ENCODE measurements at places on chromosomes 4 and X.

DNA sequence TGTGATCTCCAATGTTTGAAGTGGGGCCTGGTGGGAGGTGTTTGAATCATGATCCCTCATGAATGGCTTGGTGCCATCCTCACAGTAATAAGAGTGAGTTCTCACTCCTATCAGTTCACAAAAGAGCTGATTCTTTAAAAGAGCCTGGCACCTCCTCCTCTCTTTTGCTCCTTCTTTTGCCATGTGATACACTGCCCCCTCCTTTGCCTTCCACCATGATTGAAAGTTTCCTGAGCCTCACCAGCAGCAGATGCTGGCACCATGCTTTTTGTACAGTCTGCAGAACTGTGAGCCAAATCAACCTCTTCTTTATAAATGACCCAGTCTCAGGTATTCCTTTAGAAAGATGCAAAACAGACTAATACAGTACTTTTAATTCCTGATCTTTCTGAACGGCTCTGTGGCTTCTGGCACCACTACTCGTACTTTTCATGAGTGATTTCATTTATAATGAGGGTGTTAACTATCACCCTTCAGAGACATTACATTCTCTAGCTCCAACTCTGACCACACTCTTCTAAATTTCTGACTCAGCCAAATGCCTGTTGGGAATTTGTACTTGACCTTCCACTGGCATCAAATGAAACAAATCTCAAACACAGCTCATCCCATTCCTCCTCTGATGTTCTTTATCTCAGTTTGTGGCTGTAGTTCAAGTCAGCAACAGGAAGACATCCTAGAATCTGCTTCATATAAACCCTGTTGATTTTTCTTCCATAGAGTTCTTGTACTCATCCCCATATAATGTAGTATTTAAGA, 4.2 kb downstream of the UFSP2 start:
- DNase-seq, result no peak

DNA sequence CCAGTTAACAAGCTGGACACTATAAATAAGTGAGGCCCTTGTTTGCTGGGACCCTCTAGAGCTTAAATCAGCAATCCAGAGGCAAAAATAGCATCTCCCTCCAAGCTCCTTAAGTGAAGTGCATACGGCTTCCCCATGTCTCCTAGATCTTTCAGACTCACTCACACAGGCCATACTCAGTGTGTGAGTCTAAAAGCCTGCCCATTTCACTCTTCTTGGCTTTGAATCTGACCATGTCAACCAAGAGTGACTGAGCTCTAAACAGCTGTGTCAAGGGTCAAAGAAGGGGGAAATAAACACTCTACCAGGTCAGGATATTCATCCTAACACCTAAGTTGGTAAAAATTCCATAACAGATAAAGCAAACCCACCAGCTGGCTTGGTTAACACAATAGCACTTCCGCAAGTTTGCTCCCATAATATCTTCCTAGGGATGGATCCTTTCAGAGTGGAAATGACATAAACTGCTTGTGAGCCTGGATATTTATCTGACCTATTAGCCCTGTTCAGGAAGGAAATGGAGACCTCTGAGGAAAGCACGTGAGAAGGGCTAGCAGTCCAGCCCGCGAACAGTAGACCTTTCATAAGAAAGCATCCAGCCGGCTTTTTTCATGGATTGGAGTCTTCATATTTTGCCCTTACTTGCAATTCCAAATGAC, 65.6 kb downstream of the MID1 start:
- no peak for DNase-seq

DNA sequence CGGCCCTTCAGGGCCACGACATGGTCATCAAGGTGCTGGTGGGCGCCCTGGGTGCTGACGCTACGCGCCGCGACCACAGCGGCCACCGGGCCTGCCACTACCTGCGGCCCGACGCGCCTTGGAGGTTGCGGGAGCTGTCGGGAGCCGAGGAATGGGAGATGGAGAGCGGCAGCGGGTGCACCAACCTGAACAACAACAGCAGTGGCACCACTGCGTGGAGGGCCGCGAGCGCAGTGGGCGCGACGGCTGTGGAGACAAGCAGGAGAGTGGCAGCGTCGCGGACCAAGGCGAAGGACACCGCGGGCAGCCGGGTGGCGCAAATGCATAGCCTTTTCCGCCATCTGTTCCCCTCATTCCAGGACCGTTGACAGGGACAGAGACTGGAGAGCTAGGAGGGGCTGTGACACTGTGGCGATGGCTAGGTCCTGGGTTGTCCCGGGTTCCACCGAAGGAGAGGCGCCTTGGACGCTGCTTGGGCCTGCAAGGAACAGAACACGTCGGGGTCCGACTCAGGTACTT, 919 bp downstream of the SOWAHD start:
- no peak for DNase-seq

DNA sequence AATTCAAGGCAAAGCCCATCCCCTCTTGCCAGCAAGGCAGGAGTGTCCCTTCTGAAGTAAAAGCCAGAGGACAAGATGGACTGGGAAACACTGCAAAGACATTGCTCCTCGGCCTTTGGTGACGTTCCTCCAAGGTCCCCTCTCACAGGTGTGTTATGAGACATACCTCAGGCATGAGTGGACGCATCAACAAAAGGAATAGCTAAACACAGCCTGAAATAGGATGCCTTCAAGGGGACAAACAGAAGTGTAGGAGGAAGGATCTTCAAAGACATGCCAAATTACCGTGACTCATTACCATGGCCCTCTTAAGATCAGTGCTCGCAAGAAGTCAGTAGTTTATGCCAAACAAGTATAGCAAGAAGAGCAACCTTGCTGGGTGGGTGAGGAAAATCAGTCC, 6.0 kb upstream of the IDS start:
- DNase-seq, result no peak

DNA sequence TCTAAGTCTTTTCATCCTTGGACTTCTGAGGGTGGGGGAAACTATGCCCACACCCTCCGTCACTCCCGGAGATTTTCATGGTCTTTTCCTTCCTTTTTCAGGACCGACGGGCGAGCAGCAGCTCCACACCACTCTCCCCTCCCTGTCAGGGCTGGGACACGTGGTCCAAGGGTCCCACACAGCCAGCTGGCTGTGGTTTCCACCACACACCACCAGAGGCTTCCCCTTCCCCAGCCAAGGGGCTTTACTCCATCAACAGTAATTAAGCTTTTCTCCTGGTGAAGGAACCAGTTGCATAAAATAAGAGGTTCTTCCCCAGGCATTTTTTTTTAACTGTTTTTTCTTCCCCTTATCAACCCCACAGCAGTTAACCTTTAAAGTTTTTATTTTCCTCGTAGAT, 453.9 kb downstream of the GPAT3 start:
- DNase-seq, result no peak
